ENCODE measurements at places on chromosomes 13 and 19.

DNA sequence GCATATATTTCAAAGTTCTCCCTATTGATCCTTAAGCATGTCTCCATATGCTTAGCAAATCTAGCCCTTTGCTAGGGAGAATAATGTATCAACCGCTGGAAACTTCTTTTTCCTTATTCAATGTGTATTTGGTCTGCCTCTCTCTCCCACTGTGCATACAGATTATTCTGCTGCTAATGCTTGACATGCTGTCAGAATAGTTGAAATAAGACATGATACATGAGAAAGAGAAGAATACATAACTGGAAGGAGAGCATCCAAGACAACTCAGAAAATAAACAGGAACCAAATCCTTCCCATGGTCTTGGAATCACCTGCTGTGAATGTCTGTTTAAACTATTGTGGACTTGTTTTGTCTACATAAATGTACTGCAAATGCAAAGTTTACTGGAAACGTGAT is 1103.0 kb downstream of the EFNB2 start:
- no peak for DNase-seq

DNA sequence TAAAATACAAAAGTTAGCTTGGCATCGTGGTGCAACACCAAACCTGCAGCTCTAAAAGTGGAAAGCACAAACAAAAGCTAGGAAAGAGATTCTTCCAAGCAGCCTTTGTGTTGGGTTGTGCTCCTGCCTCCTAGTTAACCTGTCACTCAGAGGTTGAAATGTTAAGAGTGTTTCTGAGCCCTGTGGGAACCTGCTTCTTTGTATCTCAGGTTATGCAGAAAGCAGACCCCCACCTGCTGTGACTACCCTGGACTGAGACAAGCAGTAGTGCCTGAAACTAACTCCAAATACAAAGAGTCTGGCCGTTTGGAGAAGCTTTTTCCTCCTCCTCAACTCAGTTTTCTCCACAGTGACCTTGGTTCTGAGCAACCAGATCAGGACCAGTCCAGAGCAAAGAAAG is 158.4 kb upstream of the CSNK1A1L start:
- no peak for DNase-seq

- peak; percentile 84 for DNase-seq
Observed at GRCh38 chr19:18233224-18233825, 7.1 kb upstream of the PDE4C start.

GRCh38 chr19:8144273-8144995 is 5.0 kb downstream of the FBN3 start:
- no peak for DNase-seq

Measured in progenitor cell of endocrine pancreas (in vitro differentiated cells).